Stimulated activated CD8-positive, alpha-beta memory T cell treated with anti-CD3 and anti-CD28 coated beads, Interleukin-7, amount 100 ng/mL, for 24 hours (primary cell): ENCODE measurements at places on chromosomes 6 and 20.

- no peak for DNase-seq
Measured at GRCh38 chr6:152651986-152652385, 14.8 kb upstream of the SYNE1 start.

GRCh38 chr20:24203526-24204183, 215.1 kb upstream of the GGTLC1 start:
- DNase-seq: no peak

DNA sequence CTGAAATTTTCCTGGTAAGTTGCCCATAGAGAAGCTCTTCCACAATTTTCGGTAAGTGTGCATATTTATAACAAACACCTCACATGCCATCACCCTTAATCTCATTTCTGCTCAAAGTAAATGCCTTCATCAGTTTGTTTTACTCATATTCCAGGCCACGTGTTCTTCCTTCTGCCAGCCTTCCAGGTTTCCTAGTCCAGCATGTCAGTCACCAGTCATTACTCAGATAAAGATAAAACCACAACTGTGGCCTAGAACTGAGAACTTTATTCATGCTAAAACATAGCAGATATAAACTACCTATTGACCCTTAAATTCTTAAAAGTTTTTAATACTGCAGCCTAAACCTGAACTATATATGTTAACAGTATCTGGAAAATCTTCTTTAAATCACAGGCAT, 149.5 kb upstream of the SLC22A16 start:
- no peak for DNase-seq

GRCh38 chr6:44498436-44498835, 110.9 kb downstream of the CDC5L start:
- no peak for DNase-seq

DNA sequence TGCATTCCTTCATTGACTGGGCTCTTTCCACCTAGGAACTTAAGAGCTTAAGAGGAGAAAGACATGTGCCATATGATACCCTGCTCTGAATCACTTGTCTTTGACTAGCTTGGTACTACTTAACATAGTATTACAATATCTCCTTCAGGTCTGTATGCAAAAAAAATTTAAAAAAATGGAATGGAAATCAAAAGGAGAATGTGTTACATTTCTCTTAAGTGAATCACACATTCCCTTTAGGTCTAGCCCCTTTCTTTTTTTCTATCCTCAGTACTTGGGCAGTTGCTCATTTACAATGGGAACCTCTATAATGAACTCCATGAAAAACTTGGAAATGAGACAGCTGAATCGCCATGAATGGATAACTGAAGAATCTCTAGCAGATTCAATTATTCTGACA, 53.8 kb downstream of the SLC35F1 start:
- DNase-seq: no peak

- no peak for DNase-seq
Measured at GRCh38 chr6:24997231-24997630, 61.5 kb upstream of the RIPOR2 start.

DNA sequence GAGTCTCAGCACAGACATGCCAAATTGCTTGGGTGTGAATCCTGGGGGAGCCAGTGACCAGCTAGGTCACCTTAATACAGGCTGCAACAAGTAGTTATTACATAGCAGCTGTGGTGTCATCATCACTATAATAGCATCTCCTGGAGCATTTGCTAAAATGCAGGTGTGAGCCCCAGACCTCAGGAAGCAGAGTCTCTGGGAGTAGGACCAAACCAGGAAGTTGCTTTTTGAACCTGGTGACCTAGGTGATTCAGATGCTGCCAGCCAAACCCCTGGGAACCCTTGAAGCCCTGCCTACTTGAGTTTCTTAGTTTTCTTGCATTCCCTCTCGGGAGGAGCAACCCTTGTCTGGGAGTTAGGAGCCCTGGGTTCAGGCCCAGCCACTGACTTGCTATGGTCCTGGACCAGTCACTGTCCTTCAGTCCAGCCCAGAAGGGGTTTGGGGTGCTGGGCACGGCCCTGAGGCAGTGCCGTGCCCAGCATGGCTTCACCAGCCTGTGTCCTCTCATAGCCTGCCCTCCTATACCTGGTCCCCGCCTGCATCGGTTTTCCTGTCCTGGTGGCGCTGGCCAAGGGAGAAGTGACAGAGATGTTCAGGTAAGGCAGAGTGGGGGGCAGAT, 39.3 kb upstream of the ID1 start:
- DNase-seq: no peak

GRCh38 chr6:140671926-140672325, 1297.5 kb upstream of the CITED2 start:
- no peak for DNase-seq

- DNase-seq: no peak
Measured at GRCh38 chr6:143755301-143755744, 77.6 kb downstream of the PHACTR2 start.

GRCh38 chr6:85669735-85670194, 27.1 kb upstream of the SYNCRIP start:
- DNase-seq: no peak
